COLO829 (cell line): ENCODE measurements at places on chromosomes 12 and 14.
A peak's percentile ranks its signal among the peaks of the same experiment; 100 is the strongest.

- no peak for DNase-seq
Measured at GRCh38 chr12:89674326-89674942, 34.2 kb downstream of the ATP2B1 start.

DNA sequence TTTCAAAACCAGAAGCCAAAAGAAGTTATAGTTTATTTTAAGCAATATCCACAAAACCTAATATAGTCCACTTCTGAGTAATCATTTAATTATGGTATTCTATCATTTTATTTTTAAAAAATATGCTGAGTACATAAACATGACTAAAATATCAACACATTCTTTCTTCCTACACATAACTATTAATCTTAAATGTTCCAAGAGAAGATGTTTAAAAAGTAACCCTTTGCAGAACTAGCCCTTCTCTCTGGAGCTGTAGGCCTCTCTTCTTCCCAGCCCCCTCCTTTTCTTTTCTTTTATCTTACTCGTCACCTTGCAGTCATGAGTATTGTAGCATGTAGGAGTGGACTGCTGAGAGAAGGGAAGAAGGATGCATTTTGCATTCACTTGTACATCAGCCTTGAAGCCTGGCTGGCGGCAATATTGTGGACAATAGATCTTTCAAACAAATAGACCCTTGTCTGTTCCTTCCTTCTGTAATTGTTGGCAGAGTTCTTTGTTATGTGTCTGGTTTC is 941.9 kb downstream of the NRXN3 start:
- DNase-seq: peak; percentile 5

DNA sequence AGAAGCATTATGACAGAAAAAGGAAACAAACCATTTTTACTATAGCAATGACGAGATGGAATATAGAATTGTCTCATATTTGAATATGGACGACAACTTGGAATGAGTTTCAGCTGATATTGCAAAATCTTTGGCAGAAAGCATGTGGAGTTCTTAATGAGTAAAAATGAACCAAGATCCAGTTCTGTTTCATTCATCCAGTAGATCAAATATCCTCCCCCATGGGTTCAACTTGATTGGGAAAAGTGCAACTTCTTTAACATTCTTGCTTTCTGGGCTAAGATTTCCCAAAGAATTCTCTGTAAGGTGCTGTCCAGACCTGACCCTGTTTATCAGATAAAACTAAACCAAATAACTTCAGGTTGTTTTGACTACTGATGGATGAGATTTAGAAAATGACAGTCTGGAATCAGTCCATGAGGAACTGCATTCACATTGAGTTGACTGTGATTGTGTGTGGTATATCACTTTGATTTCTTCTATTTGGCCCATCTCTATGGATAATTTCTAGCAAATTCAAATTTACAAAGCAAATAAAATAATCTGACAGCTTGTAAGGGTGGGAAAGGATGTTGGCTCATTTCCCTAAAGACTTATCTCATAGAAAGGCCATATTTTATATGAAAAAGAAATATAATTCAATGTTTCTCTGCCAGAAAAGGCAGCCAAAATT is 267.4 kb downstream of the ADAMTS20 start:
- DNase-seq: no peak

GRCh38 chr14:100131181-100131580 is 28.3 kb downstream of the DEGS2 start:
- no peak for DNase-seq

- DNase-seq: no peak
Measured at GRCh38 chr12:31496257-31496656, 94.7 kb downstream of the DENND5B start.

- DNase-seq: no peak
Measured at GRCh38 chr14:29896354-29896821, 31.3 kb downstream of the PRKD1 start.

- no peak for DNase-seq
Measured at GRCh38 chr14:55451950-55452349, 11.5 kb upstream of the TBPL2 start.

GRCh38 chr12:53978477-53979356 is 4.0 kb upstream of the HOTAIR start:
- DNase-seq: no peak

- no peak for DNase-seq
Measured at GRCh38 chr14:95770777-95771176, 56.9 kb upstream of the TCL1A start.

GRCh38 chr12:617304-617915 is 45.8 kb downstream of the NINJ2 start:
- DNase-seq: no peak

GRCh38 chr12:120190985-120191480 is 3.5 kb downstream of the GCN1 start:
- DNase-seq: no peak

DNA sequence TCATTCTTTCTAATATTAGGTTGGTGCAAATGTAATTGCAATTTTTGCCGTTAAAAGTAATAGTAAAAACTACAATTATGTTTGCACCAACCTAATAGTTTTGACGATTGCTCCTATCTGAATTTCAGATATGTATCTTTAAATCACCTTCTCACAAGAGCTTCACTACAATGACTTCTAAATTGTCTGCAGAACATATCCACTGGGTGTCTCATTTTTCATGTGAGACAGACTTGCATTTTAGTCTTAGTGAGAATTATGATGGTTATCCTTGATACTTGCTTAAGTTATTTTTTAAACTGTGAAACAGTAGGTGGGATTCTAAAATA is 84.6 kb downstream of the ITPR2 start:
- DNase-seq: no peak

- peak; percentile 67 for DNase-seq
Measured at GRCh38 chr12:6697584-6698351, 2.8 kb downstream of the PIANP start.
